ENCODE measurements at places on chromosomes 1 and 21.

- DNase-seq = no peak
These were observed 59.1 kb downstream of the CAMK2N1 start for GRCh38 chr1:20426923-20427322.

DNA sequence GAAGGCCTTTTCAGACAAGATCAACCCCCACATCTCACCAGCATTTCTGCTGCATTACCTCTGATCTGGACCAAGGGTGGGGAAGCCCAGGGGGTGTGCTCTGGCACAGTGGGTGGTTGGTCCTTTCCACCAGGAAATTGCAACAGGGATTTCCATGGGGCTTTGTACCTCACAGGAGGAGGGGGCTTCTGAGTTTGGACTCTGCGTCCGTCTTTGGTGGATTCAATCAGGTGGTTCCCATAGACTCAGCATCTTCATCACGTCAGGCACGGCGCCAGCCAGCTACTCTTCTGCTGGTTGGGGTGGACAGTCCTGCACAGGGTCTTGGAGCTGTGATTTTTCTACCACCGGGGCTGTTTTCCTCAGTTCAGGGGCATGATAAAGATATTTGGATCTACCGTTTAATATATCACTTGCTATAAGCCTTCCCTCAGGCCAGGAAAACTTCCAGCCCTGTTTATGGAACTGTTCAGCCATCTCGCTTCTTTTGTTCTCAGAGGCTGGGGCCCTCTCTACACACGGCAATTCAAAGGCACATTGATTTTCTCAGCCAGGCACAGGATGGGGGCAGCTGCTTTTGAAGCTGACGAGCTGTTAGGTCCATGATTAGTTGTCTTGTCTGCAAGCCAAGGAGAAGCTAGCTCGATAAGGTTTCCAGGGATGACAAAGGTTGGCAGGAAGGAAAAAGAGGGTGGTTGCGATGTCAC lies 467.3 kb downstream of the CAMTA1 start:
- no peak for DNase-seq

- DNase-seq = no peak
These were observed 21.0 kb downstream of the KIF21B start for GRCh38 chr1:201002510-201002909.

DNA sequence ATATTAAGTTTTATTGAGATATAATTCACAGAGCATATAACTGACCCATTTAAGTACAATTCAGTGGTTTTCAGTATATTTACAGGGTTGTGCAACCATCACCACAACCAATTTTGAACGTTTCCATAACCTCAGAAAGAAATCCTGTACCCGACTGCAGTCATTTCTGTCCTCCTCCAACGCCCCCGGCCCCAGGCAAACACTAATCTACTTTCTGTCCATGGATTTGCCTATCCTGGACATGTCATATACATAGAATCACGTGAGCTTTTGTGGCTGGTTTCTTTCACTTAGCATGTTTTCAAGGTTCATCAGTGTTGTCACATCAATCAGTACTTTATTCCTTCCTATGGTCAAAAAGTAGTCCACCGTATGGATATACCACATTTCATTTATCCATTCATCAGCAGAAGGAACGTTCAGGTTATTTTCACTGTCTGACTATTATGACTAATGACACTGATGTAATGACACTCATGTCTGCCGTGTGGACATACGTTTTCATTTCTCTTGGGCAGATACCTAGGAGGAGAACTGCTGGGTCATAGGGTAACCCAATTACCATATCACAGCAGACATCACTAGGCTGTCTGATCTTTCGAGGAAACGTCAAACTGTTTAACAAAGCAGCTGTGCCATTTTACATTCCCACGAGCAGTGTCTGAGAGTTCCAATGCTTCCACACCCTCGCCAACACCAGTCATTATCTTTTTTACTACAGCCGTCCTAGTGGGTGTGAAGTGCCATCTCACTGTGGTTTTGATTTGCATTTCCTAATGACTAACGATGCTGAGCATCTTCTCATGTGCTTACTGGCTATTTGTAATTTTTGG lies 30.8 kb downstream of the MRPL37 start:
- DNase-seq = no peak
